ENCODE measurements at places on chromosomes 1 and 21.

DNA sequence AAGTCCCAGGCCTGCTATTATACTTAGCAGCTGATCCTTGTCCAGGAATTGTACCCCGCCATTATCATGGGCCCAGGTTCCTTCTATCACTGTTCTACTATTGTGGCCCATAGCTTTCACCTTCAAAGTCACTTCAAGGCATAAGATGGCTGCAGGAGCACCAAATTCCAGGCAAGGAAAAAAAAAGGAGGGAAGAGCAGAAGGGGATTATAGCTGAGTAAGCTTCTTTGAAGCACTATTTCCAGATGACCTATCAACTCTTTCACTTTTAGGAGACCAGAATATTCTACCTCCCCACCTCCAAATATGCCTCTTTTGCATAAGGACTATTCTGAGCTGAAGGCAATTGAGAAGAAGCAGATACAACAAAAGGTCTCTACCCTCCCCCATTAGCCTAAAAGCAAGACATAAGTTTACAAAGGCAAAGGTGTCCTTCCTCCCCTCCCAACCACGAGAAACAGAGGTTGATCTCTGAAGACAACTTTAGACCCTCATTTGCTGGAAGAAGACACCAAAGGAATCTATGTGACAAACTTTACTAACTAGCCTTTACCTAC lies 41.8 kb downstream of the PTAFR start:
- DNase-seq: no peak

DNA sequence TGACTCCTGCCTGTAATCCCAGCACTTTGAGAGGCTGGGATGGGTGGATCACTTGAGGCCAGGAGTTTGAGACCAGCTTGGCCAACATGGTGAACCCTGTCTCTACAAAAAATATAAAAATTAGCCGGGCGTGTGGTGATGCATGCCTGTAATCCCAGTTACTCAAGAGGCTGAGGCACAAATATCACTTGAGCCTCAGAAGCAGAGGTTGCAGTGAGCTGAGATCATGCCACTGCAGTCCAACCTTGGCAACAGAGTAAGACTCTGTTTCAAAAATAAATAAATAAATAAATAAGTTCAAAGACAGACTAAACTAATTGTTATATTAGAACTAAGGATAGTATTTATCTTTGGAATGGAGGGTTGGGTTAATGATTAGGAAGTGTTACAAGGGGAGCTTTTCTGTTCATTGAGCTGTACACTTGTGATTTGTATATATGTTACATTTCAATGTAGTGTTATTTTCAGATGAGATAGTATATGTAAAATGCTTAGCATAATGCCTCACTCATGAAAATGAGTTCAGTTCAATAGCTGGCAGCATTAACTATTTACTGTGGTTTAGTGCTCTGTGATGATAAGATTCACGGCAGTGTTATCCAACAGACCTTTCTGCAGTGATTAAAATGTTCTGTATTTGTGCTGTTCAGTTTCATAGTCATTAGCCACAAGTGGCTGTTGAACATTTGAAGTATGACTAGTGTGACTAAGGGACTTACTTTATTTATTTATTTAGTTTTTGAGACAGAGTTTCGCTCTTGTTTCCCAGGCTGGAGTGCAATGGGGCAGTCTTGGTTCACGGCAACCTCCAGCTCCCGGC lies 47.7 kb downstream of the OSBPL9 start:
- no peak for DNase-seq

DNA sequence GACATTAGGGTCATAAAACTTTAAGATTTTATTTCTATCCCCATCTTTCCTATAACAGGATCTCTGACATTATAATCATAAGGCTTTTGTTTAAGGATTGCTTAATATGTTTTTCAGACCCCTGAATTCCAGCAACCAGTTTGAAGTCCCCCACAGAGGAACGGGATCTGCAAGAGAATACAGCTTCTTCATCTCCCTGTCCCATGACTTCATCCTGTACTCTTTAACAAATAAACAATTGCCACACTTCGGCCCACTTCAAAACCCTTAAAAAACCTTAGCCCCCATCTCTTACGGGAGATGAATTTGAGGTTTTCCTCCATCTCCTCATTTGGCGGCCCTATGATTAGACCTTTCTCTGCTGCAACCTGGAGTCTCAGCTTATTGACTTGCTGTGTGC lies 35.8 kb downstream of the TESK2 start:
- DNase-seq: no peak

- no peak for DNase-seq
Measured at GRCh38 chr1:7491109-7491817, 279.8 kb upstream of the VAMP3 start.

DNA sequence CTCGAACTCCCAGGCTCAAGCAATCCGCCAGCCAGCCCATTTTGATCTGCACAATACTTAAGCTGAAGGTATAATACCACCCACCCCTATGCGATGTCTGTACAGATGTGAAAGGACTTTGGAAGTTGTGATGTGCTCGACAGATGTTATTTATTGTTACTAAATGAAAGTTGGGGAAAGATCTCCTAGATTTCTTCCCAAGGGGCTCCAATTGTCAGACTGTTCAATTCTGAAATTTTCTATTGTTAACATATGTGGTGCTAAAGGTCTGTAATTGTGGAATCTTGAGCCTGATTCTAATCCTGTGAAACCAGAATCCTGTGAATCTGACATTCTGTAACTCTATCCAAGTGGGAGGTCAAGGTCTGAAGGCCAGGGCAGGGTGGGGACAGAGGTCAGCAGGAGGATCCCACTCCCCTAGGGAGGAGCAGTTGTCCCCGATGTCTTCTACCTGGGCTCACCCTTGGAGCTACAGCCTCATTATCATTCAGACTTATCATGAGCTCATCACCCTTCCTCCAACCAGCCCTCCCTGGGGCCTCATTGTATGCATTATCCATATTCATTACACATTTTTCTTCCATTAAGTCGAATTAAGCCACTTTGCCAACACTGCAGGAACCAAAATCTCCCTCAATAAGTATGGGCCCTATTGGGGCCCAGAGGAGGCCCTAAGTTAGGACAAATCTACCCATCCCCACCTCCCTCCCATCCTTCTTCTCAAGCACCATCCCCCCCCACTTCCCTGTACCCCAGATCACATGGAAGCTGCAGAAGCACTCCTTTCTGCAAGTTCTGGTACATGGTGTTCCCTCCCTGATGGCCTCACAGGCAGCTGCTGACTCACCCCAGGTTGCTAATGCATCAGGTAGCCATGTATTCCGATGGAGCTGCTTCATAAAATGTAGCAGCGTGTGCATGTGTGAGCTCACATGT lies 32.3 kb downstream of the SHISAL2A start:
- no peak for DNase-seq

DNA sequence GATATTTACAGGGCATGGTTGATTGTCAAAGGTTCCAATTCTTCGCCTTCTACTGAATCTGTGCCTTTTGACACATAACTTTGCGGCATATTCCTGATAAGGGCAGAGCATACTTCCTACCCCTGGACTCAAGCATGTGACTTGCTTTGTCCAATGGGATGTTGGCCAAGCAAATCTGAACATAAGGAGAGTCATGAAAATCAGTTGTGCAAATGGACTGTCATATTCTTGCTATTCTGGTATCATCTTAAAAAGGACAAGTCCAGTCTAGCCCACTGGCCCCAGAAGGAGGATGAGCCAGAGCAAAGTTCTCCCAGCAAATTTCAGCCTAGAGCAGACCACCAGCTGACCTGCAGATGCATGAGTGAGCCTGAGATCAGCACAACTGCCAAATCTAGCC lies 41.0 kb upstream of the MUTYH start:
- DNase-seq: no peak

GRCh38 chr1:104248385-104248784 lies 498.7 kb downstream of the AMY1C start:
- no peak for DNase-seq

DNA sequence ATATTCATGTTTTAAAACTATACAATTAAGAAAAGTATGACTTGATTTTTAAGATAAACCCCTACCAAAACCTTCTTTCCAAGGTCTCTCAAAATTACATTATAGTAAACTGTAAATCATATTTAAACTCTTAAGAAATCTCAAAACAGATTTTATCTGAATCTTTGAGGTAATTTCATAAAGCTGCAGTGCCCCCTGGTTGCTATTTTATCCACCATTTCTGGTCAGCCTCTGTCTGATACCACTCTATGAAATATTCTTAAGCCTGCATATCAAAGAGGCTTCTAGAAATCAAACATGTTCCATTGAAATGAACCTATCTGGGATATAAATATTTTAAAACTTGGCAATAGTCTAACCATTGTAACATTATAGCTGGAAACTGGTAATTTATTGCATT lies 317.3 kb downstream of the COL11A1 start:
- no peak for DNase-seq

DNA sequence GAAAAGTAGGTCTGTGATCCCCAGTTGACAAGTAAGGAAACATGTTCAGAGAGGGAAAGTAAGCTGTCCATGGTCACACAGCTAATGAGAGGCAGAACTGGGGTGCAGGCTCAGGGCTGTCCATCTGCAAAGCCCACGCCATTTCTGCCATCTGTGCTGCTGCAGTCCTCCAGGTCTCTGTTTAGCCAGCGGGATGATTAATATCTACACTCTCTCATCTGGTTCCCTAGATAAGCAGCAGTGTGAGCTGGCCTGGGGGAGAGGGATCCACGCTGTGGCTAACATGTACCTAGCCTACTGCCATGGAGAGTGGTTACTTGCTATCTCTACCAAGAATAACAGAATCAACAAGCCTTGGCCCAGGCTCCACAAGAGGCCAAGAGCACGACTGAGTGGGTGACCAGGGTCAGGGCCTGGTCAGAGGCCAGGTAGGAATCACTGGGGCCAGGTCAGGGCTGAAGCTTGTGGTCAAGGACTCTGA lies 75.2 kb downstream of the TRABD2B start:
- no peak for DNase-seq

DNA sequence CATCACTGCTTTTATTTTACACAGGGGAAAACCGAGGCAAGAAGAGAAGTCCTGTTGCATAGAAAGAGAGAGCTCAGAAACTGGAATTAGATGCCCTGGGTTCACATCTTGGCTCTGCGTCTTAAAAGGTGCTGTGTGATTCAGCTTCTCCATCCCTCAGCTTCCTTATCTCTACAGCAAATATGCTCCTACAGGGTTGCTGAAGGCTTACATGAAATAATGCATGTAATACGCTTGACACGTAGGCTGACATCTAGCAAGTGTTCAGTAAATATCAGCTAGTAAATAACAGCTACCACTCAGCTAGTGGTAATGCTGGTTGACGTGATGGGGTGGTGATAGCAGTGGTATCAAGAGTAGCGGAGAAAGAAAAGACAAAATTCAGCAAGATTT lies 77.1 kb upstream of the CD55 start:
- DNase-seq: no peak

DNA sequence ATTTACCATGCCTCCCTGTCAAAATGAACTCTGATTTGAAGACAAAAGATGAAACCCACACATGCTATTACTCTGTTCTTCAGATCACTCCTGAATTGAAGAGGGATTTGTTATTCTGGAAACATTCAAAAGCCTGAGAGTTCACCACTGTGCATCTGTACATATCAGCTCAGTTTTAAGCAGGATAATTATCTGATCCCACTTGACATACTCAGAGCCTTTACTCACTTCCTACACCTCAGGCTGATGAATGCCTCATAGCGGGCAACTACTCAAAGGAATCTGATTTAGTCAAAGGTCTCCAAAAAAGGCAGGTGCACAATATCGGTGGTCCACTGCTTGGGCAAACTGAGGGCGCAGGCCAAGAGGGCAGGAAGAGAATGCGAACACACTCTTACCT lies 47.5 kb upstream of the LPAR3 start:
- DNase-seq: no peak
